Occipital lobe (tissue), 3 donors: ENCODE measurements at places on chromosomes 5 and 9.

- no peak for DNase-seq
Measured at GRCh38 chr5:139710319-139711066, 62.3 kb downstream of the CXXC5 start.

DNA sequence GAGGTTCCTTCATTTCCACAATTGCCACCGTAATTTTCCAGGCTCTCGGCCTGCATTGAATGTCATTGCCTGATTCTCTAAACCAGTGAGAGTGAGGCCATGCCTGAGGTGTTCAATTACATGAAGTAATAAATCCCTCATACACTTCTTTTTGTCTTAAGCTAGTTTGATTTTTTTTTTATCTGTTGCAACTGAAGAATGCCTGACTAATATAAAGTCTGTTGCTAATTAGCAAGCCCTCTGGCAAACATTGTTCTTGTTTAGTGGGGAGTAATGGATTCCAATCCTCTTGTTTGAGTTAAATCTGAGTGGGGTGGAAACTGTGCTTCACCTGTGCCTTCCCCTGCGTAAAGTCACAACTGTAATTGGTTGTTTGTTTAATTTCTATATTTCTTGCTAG, 338.1 kb upstream of the ATP10B start:
- DNase-seq: no peak

- DNase-seq: no peak
Measured at GRCh38 chr5:14810928-14811572, 60.5 kb downstream of the ANKH start.

DNA sequence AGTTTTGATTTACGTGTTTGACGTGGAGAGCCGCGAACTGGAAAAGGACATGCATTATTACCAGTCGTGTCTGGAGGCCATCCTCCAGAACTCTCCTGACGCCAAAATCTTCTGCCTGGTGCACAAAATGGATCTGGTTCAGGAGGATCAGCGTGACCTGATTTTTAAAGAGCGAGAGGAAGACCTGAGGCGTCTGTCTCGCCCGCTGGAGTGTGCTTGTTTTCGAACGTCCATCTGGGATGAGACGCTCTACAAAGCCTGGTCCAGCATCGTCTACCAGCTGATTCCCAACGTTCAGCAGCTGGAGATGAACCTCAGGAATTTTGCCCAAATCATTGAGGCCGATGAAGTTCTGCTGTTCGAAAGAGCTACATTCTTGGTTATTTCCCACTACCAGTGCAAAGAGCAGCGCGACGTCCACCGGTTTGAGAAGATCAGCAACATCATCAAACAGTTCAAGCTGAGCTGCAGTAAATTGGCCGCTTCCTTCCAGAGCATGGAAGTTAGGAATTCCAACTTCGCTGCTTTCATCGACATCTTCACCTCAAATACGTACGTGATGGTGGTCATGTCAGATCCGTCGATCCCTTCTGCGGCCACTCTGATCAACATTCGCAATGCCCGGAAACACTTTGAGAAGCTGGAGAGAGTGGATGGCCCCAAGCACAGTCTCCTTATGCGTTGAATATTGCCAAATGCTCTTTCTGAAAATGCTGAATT, 850 bp downstream of the RRAGA start:
- peak; percentile 48 for DNase-seq

GRCh38 chr9:120875195-120875565, 1.8 kb downstream of the PHF19 start:
- no peak for DNase-seq

- no peak for DNase-seq
Measured at GRCh38 chr5:117054911-117055310, 480.3 kb upstream of the SEMA6A start.

DNA sequence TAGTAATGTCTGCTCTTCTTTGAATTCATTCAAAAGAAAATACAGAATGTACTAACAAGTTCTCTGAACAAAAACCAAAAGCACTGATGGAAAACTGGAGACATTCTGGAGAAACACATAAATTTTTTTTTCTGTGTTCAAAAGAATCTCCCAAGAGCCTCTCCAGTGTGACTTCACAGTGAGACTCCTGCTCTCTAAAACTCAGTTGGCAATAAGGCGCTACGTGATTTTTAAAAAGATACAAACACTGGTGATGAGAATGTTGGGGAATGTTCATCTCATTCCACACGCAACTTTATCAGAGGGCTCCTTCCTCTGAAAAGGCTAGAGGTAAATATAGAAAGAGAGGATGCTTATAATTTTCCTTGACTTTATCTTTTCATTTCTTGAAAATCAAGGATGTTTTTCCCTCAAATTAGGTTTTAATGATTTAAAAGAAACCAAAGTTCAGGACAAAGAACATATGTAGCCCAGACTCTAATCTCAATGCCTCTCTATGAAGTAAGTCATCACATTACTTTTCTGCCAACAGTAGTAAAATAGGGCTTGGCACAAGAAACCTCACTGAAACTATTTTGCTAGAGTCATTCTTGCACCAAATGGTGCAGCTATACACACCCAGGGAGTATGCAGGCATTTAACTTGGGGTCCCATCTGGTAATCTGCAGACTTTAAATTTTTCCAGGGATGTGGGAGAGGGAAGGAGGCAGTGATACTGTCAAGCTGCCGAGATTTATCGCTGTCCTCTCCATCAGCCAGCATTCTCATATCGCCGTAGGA, 12.9 kb upstream of the AOPEP start:
- DNase-seq: no peak

GRCh38 chr5:73499187-73499586, 945 bp downstream of the BTF3 start:
- DNase-seq: no peak

DNA sequence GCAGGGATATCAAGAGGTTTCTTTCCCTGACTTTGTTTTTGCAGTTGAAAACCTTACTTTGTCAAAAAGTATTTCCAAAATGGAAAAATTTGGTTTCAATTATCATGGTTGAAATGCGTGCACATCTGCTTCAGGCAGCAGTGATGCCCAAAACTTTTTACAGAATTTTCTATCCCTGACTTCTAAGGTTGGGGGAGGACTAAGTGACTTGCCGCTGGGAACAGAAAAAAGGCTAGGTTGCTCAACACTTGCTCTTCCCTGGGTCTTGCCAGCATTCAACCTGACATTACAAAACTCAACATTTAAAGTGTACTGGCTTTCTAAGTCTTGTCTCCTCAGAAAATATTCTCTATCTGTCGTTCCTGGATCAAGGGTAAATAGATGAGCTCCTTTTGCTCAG, 4.7 kb downstream of the KLHL3 start:
- no peak for DNase-seq

DNA sequence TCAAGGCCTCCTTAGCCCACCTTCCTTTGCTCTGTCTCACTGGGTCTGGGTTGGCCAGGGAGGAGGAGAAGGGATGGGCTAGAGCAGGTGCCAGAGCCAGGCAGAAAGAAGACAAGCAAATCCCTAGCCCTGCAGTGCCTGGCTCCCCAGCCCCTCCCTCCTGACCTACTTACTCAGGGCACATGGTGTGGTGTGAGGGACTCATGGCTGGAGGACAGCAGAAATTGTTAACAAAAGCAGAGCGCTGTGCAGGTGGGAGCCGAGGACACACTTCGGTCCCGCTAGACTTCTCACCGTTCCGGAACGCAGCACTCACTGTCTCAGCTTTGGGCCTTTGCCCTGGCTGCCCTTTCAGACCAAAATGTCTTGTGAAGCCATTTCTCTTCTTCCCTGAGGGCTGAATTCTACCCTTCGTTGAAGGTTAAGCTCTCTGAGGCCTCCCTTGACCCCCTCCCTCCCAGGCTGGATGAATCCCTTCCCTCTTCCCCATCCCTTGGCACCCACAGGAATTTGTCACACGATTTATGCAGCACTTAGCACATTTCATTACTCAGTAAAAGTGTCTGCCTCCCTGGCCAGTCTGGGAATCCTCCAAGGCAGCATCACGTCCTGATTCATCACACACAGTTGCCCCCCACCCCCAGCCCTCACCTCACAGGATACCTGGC, 263.9 kb upstream of the TRPC7 start:
- DNase-seq: no peak

DNA sequence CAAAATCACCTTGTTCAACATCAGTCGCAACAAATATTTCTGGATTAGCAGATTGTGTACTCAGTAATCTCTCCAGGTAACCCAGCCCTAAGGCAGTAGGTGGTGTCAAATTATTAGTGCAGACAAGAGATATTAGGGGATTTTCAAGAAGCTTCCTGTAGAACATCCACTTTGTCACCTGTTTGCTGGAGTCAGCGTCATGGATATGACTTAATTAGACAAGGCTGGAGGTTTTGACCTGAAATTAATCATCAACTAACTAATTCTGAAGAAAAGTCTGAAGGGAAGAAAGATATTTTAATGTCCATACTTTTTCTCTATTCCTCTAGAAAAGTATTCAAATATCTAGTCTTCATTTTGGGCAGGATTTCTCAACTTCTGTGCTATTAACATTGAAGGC, 91.4 kb upstream of the CCDC112 start:
- no peak for DNase-seq

DNA sequence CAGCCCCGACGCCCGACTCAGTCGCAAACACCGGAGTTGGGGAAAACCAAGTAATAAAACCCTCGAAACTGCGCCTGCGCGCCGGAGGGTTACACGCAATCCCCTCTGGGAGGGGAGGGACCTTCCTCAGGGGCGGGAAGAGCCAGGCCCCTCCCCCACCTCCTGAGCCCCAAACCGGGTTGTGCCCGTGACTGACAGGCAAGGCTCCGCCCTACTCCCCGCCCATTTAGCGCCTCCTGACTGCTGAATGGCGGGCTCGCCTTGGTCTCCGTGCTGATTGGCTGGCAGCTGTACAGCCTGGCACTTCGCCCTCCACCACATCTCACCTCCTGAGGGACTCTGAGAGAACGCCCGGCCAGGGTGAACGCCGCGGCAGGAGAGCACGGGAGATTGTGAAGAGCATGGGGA, at the start of gene PRDM9:
Gene PRDM9, plus strand, starts transcription at position 332 of the 408 bp plus-strand sequence. CDS start 1,425 bp downstream, outside the sequence.
- DNase-seq: no peak

DNA sequence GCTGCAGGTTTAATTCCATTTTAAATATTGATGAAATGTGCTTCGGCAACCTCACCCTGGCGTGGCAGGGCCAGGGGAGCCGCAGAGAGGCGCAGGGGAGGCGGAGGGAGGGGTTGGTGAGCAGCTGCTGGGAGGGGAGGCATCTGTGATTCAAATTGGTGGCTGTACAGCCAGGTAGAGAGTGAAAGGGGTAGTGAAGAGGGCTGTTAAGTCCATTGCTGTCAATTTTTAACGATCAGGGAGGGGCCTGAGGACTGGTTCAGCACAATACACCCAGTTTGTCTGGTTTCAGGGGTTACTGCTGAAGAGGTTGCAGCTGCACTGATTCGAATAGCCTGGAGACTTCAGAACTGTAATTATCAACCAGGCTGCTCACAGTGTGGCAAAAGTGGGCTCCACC, 31.3 kb downstream of the LHX6 start:
- DNase-seq: no peak

DNA sequence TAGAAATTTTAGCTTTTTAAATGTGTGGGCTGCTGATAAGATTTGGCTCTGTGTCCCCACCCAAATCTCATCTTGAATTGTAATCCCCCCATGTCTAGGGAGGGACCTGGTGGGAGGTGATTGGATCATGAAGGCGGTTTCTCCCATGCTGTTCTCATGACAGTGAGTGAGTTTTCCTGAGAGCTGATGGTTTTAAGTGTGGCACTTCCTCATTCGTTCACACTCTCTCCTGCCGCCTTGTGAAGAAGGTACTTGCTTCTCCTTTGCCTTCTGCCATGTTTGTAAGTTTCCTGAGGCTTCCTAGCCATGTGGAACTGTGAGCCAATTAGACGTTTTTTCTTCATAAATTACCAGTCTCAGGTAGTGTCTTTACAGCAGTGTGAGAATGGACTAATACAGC, 127.8 kb upstream of the MVB12B start:
- DNase-seq: no peak

GRCh38 chr9:106669835-106670234, 193.1 kb upstream of the ZNF462 start:
- no peak for DNase-seq

DNA sequence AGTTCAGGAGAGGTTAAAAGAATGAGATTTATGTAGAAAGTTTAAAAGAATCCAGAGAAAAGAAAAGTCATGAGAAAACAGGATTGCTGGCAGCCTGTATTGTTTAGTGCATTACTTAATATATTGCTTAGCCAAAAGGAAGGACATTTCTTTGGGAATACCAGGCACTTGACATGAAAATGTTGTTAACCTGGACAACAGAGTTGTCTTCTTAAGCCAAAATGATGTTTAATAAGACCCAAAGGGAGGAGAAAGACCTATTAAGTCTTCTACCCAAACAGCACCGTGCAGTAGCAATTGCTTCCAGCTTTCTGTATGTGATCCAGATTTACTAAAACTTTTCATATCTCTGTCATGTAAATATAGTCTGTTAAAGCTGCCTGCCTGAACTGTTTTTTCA, 74.0 kb upstream of the PRLR start:
- no peak for DNase-seq

DNA sequence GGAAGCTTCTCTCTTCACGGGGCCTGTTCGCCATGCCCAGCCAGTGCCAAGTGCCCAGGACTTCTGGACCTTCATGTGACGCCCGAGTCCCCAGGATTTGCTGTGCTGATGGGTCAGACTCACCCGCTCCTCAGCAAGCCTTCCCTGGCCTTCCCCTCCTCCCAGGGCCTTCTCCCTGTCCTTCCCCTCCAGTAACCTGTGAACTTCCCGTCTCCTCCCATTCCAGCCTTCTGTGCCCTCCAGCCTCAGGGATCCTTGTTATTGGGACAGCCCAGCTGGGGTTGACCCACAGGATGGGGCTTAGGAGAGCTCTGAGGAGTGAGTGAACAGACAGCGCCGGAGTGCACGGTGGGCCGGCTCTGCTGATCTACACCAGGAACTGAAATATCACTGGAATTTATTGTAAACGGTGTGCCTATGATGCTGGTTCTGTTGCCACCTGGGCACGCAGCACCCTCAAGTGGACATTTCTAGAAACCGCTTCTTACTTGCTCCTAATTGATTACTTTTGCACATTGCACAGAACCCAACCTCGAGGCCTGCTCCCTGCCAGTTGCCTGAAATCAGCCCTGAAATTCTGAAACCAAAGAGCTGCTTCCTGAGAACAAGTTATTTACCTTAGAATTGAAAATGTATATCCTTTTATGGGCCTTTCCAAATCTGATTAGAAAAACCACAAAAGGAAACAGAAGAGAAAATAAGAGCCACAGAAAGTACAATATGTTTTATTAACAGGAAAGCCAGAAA, 1.5 kb downstream of the SPAAR start:
- no peak for DNase-seq

DNA sequence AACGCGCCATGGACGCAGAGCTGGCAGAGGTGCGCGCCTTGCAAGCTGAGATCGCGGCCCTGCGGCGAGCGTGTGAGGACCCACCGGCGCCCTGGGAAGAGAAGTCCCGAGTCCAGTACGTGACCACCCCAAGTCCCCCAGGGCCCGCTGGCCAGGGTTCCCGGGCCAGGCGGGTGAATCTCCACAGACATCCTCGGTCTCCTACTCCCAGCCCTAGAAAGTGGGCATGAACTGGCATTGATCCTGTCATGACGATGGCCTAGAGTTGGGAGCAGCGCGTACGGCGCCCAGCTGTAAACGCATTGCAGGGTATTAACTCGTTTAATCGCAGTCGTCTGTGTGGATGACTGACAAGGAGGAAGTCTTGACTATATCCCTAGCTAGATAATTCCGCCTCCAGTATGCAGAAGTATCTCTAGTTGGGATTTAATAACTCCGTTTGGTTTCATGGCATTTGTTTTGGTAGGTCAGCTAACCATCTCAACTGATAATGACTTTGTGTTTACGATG, 293 bp downstream of the CENPP start:
- DNase-seq: no peak
